ENCODE measurements at places on chromosomes 4 and X. TPM values are rescaled to one million over a fixed set of nuclear protein-coding genes. Genes with fewer than 3 reads are reported as not detected.

The HTN1 gene
- total RNA-seq: not detected

- no peak for DNase-seq
These were observed 7.2 kb downstream of the GSTCD start for GRCh38 chr4:105715692-105716278.

DNA sequence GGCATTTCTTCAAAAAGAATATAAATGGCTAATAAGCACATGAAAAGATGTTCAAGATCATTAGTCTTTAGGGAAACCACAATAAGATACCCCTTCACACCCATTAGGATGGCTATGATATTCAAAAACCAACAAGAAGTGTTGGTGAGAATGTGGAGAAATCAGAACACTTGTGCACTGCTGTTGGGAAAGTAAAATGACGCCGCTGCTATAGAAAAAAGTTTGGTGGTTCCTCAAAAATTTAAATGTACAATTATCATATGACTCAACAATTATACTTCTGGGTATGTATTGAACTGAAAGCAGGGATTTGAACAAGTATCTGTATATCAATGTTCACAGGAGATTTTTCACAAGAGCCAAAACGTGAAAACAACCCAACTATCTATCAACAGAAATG lies 29.4 kb upstream of the NEUROG2 start:
- no peak for DNase-seq

DNA sequence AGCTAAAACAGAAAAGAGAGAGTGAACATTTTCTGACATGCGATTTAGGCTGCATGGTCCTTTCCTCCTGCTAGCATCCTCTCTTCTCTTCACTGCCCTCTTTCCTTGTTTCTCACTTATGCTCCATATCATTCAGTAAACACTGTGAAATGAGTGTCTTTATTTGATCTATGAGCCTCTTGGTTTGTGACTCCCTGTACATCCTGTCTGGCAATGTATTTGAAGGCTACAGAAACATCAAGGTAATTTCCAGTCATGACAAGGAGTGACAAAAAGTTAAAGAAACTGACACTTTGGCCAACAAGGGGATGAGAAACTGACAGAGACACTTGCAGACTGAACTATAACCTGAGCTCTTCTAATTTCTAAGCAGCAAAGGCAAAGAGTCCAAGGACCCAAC lies 8.7 kb downstream of the FTHL17 start:
- DNase-seq: no peak

GRCh38 chr4:69196209-69196965 lies 18.2 kb downstream of the UGT2B11 start:
- DNase-seq: no peak

All from H9 (cell line).